ENCODE measurements at places on chromosomes 16 and 17.

DNA sequence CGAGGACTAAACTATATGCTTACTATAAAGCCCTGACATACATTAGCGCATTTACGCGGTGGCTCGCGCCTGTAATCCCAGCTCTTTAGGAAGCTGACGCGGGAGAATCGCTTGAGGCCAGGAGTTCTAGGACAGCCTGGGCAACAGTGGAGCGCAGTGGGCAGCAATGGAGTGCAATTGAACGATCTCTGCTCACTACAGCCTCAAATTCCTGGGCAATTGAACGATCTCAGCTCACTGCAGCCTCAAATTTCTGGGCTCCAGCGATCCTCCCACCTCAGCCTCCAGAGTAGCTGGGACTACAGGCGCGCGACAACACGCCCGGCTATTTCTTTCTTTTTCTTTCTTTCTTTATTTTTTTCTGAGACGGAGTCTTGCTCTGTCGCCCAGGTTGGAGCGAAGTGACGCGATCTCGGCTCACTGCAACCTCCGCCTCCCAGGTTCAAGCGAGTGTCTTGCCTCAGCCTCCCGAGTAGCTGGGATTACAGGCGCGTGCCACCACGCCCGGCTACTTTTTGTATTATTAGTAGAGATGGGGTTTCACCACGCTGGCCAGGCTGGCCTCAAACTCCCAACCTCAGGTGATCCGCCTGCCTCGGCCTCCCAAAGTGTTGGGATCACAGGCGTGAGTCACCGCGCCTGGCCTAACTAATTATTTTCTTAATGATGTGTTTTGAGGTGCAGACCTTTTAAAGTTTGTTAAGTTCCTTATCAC, 506 bp upstream of the COG7 start:
- DNase-seq, result no peak

GRCh38 chr16:78611318-78611717, 511.9 kb downstream of the WWOX start:
- DNase-seq, result no peak

- DNase-seq, result peak; percentile 21
Observed at GRCh38 chr16:53714205-53715022, 10.5 kb downstream of the FTO start.

GRCh38 chr17:80106751-80107150, 5.4 kb downstream of the GAA start:
- DNase-seq, result no peak

DNA sequence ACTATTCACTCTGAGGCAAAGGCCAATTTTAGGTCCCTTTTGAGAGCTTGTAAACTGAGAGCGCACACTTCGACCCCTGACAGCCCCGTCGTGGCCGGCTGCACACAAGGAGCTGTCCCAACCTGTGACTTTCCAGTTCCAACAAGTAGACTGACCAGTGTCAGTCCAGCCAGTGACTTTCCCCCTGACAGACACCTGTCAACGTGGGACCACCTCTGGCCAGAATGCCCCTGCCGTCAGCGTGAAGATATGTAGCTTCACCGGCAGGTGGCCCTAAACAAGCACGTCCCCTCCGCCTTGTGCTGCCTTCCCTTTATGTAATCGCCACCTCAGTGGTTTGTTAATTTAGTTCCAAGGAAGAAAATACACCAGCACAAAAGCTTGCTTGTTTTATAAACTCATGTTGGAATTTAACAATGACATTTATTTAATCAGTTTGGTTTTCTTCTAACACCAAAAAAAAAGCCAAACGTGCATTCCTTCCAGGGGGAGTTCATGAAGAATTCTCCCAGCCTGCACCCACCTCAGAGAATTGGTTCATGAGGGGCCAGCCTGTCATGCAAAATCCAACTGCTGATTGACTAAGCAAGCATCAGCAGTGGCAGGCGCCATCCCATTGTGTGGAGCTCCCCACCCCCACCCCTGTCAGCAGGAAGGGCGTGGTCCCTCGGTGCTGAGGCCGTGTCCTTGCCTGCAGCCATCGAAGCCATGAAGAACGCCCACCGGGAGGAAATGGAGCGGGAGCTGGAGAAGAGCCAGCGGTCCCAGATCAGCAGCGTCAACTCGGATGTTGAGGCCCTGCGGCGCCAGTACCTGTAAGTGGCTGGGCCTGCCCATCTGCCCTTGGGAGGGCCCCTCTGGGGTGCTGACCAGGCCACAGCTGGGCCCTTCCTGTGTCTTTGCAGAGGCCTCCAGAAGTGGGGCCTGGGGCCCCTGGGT, 33.9 kb downstream of the PLD6 start:
- no peak for DNase-seq

DNA sequence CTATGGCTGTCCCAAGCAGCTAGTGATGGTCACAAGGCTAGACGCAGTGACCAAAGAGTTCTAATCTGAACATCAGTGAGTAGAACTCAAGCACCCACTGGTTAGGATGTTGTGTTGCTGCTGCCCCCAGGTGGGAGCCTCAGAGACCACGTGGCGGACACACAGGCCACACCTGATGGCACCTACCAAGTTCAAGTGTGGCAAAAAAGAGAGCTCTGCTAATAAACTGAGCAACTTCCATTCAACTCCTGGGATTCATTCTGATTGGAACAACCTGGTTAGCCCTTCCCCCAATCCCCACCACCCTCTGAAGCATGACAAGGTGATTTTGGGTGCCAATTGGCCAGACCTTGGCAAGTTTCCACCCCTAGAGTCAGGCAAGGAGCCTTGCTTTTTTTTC, 3.5 kb upstream of the LCMT1 start:
- DNase-seq, result peak; percentile 4

DNA sequence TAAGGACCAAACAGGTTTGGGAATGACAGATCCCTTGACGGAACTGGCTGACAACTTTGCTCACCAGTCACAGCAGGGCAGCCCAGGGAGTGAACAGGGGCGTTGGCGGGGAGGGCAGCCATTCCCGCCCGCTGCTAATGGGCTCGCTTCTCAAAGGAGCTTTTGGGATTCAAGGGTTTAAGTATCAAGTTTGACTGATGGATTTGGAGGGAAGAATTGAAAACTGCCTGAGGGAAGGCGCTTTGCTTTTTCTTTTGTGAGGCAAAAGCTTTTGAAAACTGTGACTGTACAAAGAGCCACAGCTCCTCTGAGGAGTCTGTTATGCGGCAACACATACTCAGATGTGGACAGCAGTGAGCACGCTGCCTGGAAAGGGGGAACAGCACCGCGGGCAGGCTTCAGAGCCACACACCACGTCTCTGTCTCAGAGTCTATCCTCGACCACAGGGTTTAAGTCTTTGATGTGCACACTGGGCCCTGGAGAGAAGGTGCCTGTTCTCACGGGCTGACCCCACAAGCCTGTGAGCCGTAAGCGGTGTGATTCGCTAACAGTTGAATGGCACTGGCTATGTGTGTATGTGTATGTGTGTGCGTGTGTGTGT, 79.9 kb upstream of the HSBP1 start:
- DNase-seq, result no peak

- DNase-seq, result peak; percentile 63
Observed at GRCh38 chr16:52912565-52913173, 140.0 kb downstream of the CHD9NB start.

DNA sequence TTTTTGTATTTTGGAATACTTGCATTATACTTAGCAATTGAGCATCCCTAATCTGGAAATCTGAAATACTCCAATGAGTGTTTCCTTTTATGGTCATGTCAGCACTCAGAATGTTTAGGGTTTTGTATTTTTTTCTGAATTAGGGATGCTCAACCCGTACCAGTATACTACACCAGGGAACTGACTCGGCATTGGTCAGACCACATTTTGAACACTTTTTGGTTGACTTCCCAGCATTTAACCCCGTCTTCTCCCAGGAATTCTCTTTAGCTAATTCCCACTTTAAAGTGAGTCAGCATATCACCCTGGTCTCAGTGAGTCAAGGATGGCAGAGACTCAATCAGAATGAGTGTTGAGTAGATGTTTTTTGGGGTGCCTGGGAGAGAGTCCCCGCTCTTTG, 177.9 kb downstream of the SPECC1 start:
- no peak for DNase-seq

- no peak for DNase-seq
Observed at GRCh38 chr16:70781800-70782199, 19.2 kb downstream of the VAC14 start.

DNA sequence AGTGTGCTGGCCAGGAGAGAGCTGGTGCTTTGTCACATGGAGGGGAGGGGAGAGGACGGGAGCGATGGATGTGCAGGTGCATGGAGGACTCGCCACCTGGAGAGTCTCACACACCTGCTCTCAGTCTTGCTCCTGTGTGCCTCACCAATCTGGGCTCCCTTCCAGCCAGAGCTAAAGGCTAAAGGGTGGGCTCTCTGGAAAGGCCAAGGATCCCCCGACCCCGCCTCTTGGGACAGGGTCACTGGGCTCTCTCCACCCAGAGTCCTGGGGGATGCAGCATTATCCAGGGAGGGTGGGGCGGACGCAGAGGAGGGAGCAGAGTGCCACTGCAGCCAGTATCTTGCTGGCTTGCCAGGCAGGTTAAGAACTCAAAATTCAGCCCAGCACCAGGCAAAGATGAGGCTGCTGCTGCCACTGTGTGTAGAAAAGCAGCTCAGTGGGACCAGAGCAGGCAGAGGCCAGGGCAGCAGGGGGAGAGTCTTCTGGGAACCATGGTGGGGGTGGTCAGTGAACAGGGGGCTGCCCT, 5.4 kb upstream of the STAT5B start:
- peak; percentile 71 for DNase-seq

GRCh38 chr17:77451245-77451893, 310.6 kb downstream of the SEC14L1 start:
- peak; percentile 74 for DNase-seq

DNA sequence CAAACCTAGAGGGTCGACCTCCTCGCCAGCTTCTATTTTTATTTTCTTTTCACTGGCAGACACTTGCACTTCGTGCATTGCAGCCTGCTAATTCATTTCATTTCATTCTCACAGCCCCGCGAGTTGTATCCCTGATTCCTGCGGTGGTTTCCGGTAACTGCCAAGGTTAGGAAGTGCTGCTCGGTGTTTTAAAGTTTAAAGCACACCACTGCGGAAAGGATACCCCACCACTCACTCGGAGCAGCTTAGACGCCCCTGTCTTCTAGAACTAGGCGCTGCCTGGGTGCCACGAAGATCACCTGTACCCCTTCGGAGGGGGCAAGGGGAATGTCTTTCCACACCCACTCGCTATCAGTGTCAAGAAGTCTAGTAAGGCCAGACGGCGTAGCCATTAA, 509 bp downstream of the CNEP1R1 start:
- DNase-seq, result peak; percentile 16

DNA sequence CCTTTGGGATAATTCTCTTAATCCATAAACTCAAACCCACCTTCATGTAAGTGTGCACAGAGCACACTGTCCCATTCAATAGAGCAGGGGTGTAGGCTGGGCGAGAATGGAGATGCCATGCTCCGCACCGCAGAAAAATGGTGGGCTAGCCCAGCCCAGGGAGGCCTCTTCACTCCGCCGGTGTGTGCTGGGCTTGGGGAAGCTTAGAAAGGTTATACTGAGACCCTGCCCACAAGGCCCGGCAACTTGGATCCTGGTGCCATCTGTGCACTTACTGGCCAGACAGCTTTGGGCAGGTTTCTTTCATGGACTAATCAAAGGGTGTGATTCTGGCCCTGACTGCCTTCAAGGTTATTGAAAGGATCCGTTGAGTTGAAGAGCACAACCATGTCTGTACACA, 3.7 kb upstream of the STAT5A start:
- DNase-seq, result no peak

- no peak for DNase-seq
Observed at GRCh38 chr17:79735096-79735495, 4.4 kb downstream of the ENPP7 start.

GRCh38 chr17:78718575-78719208, 63.4 kb downstream of the CYTH1 start:
- DNase-seq, result no peak
